ENCODE measurements at places on chromosomes 4 and X.

DNA sequence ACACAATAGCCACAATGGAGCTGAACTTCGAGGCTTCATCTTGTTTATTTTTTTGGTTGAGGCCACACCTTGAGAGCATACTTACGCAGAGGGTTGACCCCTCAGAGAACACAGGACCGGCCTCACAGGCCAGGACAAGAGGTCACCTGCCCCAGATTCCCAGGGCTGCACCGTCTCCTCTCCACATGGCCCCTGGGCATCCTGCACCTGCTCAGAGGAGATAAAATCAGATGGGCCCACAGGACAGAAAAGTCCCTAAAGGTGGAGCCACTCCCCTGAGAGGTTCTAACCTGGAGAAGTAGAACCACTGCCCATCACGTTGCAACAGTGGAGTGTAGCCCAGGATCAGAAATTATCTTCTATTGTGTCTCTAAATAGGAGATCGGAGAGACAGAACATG, 1.1 kb upstream of the CLDN24 start:
- DNase-seq: no peak

GRCh38 chr4:182113779-182114178, 129.4 kb upstream of the TENM3 start:
- DNase-seq: no peak

DNA sequence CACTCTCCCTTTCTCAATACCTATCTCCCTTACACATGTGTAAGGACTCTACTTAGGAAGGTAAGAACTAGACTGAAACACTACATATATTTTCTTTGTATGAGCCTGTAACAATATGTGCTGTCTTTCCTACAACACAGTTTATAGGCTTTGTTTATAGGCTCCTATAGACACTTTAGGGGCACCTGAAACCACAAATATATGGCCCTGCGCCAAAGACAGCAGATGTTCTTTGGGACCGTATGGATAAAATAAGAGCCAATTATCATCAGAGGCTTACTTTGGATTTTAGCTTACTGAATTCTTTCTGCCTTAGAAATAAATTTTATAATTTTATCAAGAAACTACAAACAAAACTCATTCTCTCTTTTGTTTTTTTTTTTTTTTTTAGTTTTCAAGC, 16.6 kb upstream of the CXCL3 start:
- DNase-seq: no peak

- no peak for DNase-seq
These were observed 903.6 kb downstream of the RPA4 start for GRCh38 chrX:97787311-97787710.
